ENCODE measurements at places on chromosomes 2 and 18. TPM values are rescaled to one million over a fixed set of nuclear protein-coding genes. Genes with fewer than 3 reads are reported as not detected.

SMYD1 gene
- not detected for total RNA-seq

ERFE gene
- not detected for total RNA-seq

DNA sequence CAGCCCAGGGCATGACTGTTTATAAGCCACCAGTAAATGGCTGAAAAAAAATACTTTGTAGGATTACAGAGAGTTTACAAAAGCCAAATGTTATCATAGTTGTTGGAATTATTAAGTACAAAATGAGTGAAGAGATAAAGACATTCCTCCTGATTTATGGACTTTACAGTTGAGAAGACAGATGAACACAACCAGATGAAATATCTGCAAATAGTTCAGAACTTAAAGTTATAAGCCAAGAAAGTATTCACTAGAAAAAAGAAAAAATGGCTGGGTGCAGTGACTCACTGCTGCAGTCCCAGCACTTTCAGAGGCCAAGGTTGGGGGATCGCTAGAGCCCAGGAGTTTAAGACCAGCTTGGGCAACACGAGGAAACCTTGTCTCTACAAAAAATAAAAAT, 11.2 kb downstream of the PMAIP1 start:
- no peak overlapping the region for H3K4me3 ChIP-seq
- no peaks in the 10 kb centered on the region for H3K36me3 ChIP-seq
- no peak for DNase-seq
- no peak overlapping the region for H3K27ac ChIP-seq
- H3K27me3 ChIP-seq: no peaks in the 10 kb centered on the region

DNA sequence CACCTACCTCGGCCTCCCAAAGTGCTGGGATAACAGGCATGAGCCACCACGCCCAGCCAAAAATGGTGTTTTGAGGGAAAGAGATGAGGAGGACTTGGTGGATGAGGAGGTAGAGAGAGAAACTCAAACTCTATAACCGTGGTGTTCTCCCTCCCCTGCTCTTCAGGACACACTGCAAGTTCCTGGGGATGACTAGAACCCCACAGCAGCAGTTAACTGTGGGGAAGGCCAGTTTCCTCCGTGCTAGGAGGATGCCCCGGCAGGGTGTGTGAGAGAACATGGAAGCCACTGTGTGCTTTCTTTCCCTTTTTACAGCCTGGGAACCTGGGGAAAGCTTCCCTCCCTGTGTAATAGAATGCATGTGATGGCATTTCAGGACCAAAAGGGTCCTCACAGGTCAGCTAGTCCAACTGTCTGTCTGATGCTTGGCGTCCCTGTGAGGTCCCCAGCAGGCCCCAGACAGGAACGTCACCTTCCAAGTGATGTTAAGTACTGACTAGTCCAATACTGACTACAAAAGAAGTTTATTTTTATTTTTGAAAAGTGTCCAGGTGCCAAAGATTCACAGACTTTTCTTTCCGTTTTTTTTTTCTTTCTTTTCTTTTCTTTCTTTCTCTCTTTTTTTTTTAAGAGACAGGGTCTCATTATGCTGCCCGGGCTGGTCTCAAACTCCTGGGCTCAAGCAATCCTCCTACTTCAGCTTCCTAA, 38.9 kb downstream of the MYCN start:
- no peak overlapping the region for H3K27ac ChIP-seq
- H3K4me1 ChIP-seq: no peaks in the 10 kb centered on the region
- no peaks in the 10 kb centered on the region for H3K27me3 ChIP-seq
- no peaks in the 10 kb centered on the region for H3K36me3 ChIP-seq

DNA sequence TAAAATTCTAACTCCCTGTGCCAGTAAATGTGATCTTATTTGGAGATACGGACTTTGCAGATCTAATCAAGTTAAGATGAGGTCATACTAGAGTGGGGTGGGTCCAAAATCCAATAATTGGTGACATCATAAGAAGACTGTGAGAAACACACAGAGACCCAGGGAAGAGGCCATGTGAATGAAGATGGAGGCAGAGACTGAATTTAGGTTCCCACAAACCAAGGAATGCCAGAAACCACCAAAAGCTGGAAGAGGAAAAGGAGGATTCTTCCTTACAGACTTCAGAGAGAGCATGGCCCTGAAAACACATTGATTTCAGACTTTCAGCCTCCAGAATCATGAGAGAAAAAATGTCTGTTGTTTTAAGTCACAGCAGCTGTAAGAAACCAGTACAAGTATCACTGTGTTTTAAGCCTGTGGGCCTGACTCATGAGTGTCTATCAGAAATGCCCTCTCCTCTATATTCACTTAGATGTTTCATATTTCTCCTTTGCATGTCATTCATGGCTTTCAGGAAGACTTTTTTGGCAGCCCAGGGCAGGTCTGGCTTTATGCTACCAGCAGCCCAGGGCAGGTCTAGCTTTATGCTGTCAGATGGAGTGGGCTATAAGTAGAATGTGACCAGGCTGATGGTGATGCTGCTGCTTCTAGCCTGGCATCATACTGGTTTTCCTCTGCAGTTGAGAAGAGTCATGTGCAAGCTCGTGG, 100.0 kb downstream of the SPOPL start:
- no peak overlapping the region for H3K4me3 ChIP-seq
- H3K27ac ChIP-seq: no peak overlapping the region
- no peaks in the 10 kb centered on the region for H3K27me3 ChIP-seq
- no peak for DNase-seq
- H3K4me1 ChIP-seq: no peaks in the 10 kb centered on the region
- H3K36me3 ChIP-seq: no peaks in the 10 kb centered on the region

- H3K4me3 ChIP-seq: no peak overlapping the region
- no peak overlapping the region for H3K27ac ChIP-seq
- H3K36me3 ChIP-seq: no peaks in the 10 kb centered on the region
- no peaks in the 10 kb centered on the region for H3K27me3 ChIP-seq
Measured at GRCh38 chr2:1233281-1233680, 180.0 kb upstream of the TPO start.

Measured in naive thymus-derived CD4-positive, alpha-beta T cell (primary cell).